ENCODE measurements at places on chromosomes 4 and X.

DNA sequence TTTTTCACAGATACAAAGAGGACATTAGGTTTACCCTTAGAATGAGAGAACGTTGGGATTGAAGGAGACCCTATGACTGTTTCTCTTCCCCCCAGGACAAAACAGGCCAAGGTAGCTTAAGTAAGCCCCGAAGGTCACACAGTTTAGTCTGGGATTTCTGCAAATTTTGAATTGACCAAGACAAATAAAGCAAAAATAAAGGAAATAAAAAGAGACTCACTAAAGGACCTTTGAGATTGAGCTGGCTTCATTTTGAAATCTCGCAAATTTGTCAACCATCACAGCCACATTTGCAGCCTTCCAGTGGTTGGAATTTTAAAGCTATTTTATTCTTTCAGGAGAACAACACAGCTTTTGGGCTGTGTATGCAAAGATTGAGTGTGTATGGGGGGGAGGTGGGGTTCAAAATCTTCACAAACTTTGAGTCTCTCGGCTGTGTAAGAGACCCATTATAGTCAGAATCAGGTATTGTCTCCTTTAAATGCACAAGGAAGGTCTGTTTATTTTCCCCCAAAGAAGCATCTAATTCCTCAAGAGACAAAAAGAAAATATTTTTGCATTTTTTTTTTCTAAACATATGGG, 4.2 kb downstream of the TMSB4X start:
- no peak for DNase-seq

DNA sequence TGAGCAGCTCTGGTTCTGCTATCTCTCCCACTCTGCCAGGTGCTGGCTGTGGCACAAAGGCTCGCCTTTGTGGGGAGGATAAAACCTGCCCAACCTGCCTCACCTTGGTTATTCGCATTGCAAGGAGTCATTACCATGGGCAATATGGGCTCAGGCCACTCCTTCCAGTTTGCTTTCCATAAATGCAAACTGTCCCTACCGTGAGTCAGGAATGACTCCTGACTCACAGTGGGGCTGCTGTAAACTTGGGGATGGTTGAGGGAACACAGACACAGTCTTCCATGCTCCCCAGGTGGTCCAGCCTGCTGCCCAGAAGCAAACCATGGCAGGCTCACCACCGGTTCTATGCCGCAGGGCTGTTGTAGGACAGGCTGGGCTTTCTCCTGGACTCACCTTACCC, 36.1 kb downstream of the COQ2 start:
- DNase-seq = no peak

DNA sequence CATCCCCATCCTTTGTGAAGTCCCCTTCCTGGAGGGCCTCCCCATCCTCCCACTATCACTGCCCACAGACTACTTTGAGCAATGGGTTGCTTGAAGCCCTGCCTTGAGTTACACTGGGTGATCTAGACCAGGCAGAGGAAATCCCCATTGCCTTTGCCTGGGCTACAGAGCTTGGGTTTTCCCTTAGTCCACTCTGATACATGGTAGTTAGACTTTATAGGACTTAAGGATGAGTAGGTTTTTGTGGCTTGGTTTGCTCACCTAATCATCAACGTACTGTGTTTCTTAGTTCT, 56.6 kb downstream of the TMEM131L start:
- DNase-seq = peak; percentile 43

- no peak for DNase-seq
These were observed 82.2 kb downstream of the APBB2 start for GRCh38 chr4:41132055-41132683.

- DNase-seq = no peak
These were observed 200.6 kb upstream of the RBPJ start for GRCh38 chr4:26120098-26120825.

GRCh38 chr4:174222266-174222872, 61.1 kb downstream of the FBXO8 start:
- no peak for DNase-seq

- DNase-seq = no peak
These were observed 170.5 kb downstream of the PALLD start for GRCh38 chr4:168667376-168667775.

DNA sequence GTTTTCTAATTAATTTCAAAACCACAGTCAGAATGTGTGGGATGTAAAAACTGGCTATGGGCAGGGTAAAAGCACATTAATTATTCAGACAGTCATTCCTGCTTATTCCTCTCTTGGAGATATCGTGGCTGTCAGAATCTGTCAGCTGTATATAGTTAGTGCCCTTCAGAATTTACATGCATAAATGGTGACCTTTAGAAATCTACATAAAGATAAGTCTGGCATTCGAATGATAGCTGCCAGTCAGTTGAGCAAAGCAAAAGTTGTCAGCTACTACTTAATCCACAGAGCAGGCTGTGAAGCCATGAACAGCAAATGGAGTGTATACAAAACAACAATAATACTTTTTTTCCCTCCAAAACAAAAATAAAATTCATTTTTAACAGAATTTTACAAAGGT, 189.5 kb downstream of the ADGRL3 start:
- no peak for DNase-seq

GRCh38 chr4:78166622-78167021, 109.5 kb downstream of the FRAS1 start:
- no peak for DNase-seq

GRCh38 chr4:184648313-184649025, 778 bp downstream of the CASP3 start:
- DNase-seq = peak; percentile 23

DNA sequence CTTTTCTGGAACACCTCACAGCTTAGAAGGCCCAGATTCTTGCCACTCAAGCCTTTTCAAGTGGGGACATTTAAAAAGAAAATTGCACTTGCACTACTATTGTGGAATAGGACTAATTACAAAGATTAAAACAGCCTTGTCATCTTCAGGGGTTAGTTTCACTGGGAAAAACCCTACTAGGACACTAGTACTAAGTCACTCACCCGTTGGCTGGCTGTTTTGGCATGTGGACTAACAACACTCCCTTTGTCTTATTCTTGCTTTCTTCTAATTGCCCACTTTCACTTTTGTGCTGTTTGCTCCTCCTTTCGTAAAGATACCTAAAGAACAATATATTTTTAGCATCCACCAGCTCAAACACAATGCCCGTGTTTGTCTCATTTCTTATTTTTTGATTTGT, 200.9 kb upstream of the MID1 start:
- no peak for DNase-seq

DNA sequence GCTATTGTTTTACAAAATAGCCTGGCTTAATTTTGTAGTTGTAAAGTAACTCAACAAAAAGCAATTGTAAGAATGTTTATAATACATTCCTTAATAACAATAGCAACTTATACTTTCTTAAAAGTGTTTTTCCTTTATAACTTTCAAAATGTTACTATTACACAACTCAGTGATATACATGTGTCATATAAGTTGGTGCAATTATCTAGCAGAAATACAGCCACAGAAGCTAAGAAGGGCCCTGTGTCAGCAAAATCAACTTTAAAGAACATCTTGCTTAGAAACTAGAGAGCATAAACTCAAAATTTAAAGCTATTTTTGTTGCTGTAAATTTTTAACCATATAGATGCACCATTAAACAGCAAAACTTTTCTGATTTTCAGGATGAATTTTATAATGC, 41.4 kb upstream of the MAB21L2 start:
- no peak for DNase-seq

DNA sequence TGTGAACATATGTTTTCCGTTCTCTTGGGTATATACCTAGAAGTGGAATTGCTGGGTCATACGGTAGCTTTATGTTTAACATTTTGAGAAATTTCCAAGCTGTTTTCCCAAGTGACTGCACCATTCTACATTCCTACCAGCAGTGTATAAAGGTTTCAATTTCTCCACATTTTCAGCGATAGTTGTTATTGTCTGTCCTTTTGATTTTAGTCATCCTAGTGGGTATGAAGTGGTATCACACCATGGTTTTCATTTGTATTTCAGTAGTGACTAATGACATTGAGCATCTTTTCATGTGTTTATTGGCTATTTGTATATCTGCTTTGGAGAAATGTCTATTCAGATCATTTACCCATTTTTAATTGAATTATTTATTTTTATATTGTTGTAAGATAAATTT, 2.4 kb downstream of the PPEF1 start:
- no peak for DNase-seq

GRCh38 chrX:81195259-81195658, 6.5 kb downstream of the HMGN5 start:
- no peak for DNase-seq

- no peak for DNase-seq
These were observed 337.6 kb downstream of the PCDH18 start for GRCh38 chr4:137194670-137195069.

DNA sequence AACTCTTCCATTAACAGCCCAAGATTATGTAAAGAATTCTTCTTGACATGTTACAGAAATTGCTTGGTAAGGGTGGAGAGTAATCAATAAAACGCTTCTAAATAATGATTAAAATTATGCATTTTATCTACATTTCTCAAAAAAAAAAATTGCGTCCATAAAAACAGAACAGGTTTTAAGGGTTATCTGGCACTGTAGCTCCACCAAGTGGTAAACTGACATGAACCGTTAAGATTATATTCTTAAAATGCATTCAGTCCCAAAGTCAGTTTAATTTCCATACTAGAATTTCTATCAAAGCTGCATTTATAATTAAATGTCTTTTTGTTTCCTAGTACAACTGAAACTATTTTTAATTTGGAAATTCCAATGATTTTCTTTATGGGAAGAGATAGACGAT, 214.0 kb upstream of the UGT8 start:
- DNase-seq = no peak

DNA sequence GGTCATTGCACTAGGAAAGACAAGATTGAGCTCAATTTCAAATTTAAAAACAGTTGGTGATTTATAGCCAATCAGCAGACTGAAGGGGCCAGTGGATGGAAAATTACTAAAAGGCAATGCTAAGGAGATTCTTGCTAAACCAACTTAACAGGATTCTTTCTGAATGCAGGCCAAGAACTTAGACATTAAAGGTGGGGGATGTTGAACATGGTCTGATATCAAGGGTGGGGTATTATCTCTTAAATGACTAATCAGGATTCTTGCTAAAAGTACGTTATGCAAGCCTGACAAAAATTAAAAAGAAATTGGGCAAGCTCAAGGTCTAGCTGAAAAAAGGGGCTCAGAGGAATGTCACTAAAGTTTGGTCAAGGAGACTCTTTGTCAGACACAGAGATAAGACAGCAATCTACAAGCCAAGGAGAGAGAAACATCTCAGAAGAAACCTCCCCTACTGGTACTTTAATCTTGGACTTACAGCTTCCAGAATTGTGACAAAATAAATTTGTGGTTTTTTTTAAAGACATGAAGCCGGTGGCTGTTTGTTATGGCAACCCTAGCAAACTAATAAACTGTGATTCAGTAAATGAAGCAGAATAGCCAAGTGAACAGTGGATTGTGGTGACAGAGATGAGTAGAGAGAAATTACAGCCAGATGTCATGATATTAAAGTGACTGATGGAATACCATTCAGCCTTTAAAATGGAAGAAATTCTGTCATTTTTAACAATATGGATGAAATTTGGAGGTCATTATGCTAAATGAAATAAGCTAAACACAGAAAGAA, 120.3 kb upstream of the KLHL4 start:
- DNase-seq = no peak

GRCh38 chr4:84058201-84058600, 440.9 kb downstream of the NKX6-1 start:
- no peak for DNase-seq

DNA sequence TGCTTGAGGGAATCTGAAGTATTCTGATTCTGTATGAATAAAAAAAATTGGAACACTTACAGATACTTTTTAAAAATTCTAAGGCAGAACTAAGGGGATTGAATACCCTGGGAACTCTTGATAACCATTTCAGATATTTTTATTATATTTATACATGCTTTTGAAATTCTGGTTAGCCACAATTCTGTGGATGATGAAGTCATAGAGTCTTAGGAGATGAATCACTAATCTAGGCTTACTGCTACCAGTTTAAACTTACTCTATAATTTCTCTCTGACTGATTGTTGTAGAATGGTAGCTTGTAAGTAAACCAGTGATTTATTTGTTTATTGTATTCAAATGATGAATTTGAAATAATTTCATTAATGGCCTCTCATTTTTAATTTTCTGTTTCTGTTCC, 11.4 kb upstream of the SLAIN2 start:
- no peak for DNase-seq

DNA sequence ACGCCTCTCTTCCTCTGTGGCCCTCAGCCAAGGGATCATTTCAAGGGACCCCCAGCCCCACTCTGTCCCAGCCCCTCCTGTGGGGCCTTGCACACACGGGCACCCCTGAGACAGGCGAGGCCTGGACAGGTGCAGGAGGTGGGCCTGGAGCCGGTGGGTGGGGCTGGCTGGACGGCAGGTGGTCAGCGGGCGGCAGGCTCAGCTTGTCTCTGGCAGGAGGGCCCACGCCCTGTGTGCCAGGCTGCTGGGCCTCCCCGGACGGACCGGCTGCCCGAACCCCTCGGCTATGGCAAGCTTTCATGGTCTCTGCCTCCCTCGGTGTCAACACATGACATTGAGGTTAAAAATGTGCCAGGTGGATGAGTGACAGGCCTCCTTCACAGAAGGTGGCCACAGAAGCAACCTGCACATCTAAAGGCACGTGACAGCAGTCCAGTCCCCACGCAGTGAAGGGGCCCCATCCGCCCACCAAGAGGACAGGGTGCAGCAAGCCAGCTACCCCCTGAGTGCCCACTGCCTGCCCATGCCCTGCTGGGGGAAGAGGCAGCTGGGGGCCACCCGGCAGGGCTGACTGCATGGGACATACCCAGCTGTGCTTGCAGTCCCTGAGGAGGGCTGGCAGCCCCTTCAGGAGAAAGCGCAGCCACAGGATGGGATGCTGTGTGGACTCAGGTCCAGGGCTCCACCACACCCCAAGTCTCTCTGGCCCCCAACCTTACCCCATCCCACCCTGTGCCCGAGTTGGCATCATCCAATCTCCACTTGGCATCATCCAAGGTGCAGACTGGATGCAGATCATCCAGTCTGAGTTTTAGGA, 109.3 kb downstream of the FAM53A start:
- no peak for DNase-seq

DNA sequence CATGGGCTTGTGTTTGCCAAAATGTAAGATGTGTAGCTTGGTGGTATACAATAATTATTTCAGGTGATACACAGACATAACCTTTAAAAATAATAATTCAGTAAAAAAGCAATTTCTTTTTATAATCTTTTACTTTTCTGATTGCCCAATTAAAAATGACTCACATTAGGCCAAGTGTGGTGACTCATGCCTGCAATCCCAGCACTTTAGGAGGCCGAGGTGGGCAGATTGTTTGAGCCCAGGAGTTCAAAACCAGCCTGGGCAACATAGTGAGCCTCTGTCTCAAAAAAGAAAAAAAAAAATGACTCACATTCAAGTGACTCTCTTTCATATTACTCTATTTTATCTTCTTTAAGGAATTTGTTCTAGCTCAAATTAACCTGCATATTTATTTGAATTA, 449.4 kb upstream of the HTR2C start:
- no peak for DNase-seq

DNA sequence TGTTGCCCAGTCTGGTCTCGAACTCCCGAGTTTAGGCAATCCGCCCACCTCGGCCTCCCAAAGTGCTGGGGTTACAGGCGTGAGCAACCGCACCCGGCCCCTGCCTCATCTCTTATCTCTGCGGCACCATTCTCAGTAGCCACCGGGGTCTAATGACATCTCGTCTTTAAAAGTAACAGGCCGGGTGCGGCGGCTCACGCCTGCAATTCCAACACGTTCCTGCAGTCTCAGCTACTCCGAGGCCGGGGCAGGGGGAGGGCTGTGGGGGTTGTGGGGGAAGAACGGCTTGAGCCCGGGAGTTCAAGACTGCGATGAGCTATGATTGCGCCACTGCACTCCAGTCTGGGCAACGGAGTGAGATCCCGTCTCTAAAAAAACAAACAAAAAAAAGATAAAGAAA, 28.8 kb downstream of the ING2 start:
- DNase-seq = no peak
